ENCODE measurements at places on chromosomes 7 and 10.

GRCh38 chr7:98423043-98423442 lies 22.2 kb upstream of the BAIAP2L1 start:
- DNase-seq: no peak

GRCh38 chr10:77377034-77377433 lies 260.6 kb downstream of the KCNMA1 start:
- no peak for DNase-seq

DNA sequence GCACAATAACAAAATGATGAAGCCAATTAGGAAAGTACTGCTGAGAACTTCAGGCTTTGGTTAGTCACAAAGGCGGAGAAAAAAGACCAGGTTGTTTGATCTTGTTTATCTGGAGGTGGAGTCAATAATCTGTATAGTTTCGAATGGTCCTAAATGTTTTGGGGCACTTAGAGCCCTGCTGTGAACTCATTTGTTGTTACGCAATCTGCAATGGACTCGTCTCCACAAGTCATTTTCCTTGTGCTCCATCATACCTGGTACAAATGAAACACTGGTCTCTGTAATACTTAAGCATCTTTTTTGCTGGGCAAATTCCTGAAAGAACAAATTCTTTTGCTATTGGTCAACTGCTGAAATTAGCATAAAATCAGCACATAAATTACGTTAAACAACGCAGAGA lies 430.5 kb downstream of the GATA3 start:
- no peak for DNase-seq

GRCh38 chr10:126564326-126564888 lies 106.1 kb downstream of the C10orf90 start:
- no peak for DNase-seq

DNA sequence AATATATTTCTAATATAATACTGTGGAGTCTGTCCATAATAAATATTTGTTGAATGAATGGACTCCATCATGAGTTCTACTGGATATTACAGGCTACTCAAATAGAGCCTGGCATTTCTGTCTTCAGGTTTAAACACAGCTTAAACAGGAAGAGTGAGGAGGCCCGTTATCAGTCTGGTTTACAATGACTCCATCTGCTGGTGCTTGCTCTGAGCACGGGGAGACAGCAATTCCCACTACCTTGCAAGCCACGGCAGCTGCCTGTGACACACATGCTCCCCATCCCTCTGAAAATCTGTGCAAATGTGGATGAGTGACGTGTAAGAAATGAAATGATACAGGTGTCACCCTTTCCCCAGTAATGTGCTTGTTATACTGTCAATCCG lies 293.5 kb upstream of the IMMP2L start:
- no peak for DNase-seq

DNA sequence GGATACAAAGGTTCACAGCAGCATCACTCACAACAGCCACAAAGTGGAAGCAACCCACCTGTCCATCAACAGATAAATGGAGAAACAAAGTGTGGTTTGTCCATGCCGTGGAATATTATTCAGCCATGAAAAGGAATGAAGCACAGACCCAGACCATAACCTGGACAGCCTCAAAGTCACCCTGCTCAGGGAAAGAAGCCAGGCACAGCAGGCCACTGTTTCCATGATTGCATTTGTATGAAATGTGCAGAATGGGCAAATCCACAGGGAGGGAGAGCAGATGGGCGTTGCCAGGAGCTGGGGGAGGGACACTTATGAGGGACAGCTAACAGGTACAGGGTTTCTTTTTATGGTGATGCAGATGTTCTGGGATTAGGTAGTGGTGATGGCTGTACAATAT lies 30.3 kb downstream of the FOXL3 start:
- no peak for DNase-seq

- no peak for DNase-seq
Measured at GRCh38 chr7:151894111-151895007, 17.4 kb upstream of the PRKAG2 start.

GRCh38 chr7:150406567-150407421 lies 27.7 kb downstream of the ZNF775 start:
- DNase-seq: peak; percentile 61

- DNase-seq: no peak
Measured at GRCh38 chr7:73906874-73907273, 45.9 kb downstream of the TMEM270 start.

- DNase-seq: no peak
Measured at GRCh38 chr7:6226194-6226799, 46.1 kb downstream of the CYTH3 start.

GRCh38 chr7:45708046-45708950 lies 134.1 kb downstream of the ADCY1 start:
- no peak for DNase-seq

DNA sequence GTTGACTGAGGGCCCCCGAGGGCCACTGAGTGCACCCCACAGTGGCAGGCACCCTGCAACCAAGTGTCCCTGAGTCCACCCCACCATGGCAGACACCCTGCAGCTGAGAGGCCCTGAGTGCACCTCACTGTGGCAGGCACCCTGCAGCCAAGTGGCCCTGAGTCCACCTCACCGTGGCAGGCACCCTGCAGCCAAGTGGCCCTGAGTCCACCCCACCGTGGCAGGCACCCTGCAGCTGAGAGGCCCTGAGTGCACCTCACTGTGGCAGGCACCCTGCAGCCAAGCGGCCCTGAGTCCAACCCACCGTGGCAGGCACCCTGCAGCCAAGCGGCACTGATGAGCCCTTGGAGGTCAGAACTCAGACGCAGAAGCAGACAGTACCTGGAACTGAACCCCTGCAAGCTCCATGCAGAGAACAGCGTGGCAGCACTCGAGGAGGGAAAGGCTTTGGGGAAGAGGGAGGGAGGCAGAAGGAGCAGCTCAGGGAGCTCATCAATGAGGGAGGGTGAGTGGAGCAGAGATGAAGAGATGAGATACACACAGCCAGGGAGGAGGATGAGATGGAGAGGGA lies 156.5 kb downstream of the WDR37 start:
- DNase-seq: no peak

GRCh38 chr10:111127081-111127848 lies 50.4 kb downstream of the ADRA2A start:
- no peak for DNase-seq

DNA sequence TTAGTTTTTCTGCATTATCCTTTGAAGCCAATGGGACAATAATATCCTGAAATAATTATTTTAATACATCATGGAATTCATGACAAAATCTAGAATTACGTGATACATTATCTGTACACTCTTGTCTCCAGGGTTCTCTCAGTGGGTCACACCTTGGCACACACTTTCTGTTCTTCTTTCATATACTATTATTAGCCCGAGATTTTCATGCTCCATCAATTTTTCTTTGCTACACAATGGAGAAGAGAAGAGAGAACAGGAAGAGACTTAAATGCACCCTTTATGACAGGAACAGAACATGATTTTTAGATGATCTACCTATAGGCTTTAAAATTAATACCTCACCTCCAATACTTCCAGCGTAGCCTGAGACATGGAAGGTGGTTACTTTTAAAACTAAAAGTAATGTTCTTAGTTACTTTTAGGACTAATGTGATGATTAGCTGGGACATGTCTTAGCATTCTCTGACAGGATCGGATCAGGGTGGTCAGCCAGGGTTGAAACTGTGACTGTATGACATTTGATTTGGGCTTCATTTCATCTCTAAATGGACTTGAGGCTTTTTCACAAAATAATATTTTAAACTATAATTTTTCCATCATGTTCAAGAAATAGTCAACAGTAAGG lies 148.2 kb upstream of the WNT16 start:
- DNase-seq: peak; percentile 34

DNA sequence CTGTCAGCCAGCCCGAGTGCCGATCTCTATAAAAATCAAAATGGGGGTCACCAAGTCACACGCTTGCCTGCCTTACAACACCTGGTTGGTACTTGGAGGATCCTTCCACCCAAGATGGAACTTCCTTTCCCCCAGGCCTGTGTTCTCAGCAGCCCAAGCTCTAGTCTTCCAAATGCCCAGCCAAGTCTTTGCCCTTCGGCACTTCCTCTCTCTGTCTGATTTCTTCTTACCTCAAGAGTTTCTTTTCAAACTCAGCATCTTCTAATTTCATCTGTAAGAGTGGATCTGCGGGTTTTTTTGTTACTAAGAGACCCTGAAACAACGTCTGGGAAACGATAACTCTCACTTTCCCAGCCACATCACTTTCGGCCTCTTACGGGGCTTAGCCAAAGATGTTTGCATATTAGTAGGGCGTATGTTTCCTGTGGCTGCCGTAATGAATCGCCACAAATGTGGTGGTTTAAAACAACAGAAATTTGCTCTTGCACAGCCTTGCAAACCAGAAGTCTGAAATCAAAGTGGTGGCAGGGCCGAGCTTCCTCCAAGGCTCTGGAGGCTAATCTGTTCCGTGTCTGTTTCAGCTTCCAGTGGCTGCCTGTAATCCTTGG lies 219.9 kb downstream of the TCF7L2 start:
- DNase-seq: peak; percentile 17

GRCh38 chr7:132486274-132486610 lies 90.0 kb downstream of the PLXNA4 start:
- DNase-seq: no peak

Measured in stimulated activated naive B cell treated with anti-CD40 and anti-IgM and Interleukin-4, amounts not matched to agents 10 μg/mL and 1 μg/mL and 100 μg/mL, for 72 hours (primary cell).